ENCODE measurements at places on chromosomes 6 and 20.
A peak's percentile ranks its signal among the peaks of the same experiment; 100 is the strongest.

DNA sequence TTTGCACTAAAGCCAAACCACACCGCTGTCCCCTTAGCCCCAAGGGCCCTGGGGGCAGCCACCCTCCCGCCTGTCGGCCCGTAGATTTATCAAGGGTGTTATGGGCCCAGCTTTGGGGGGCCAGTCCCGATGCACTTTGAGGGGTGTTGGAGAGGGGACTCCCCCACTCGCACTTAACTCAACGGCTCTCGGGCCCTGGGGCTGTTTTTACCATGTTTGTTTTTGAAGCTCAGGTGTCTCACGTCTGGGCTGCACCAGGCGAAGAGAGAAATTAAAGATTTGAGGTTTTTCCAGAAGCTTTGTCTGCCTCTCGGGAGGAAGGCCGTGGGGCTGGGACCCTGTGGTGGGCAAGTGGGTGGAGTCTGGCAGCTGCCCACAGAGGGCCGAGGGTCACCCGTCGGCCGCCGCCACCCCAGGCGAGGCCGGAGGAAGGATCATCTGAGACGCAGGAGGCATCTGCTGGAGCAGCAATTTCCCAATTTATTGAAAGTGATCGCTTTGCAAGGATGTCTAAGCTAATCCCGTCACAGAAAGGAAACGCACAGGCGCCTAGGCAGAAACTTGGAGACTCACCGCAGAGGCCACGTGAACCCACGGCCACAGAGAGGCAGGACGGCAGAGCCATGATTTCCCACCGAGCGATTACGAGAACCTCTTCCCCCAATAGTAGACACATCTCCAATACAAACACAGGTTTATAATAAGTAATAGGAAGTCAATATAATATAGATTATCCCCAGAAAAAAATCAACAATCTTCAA, 3.8 kb downstream of the SLC2A4RG start:
- DNase-seq: peak; percentile 72

- no peak for DNase-seq
These were observed 11.9 kb downstream of the NQO2 start for GRCh38 chr6:3011592-3011991.

DNA sequence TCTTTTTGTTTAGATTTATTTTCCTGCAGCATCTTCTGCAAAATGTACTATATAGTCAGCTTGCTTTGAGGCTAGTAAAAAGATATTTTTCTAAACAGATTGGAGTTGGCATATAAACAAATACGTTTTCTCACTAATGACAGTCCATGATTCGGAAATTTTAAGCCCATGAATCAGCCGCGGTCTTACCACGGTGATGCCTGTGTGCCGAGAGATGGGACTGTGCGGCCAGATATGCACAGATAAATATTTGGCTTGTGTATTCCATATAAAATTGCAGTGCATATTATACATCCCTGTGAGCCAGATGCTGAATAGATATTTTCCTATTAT, 3.2 kb downstream of the FOXC1 start:
- DNase-seq: no peak

GRCh38 chr6:31838968-31839367, 11.4 kb downstream of the HSPA1B start:
- no peak for DNase-seq

DNA sequence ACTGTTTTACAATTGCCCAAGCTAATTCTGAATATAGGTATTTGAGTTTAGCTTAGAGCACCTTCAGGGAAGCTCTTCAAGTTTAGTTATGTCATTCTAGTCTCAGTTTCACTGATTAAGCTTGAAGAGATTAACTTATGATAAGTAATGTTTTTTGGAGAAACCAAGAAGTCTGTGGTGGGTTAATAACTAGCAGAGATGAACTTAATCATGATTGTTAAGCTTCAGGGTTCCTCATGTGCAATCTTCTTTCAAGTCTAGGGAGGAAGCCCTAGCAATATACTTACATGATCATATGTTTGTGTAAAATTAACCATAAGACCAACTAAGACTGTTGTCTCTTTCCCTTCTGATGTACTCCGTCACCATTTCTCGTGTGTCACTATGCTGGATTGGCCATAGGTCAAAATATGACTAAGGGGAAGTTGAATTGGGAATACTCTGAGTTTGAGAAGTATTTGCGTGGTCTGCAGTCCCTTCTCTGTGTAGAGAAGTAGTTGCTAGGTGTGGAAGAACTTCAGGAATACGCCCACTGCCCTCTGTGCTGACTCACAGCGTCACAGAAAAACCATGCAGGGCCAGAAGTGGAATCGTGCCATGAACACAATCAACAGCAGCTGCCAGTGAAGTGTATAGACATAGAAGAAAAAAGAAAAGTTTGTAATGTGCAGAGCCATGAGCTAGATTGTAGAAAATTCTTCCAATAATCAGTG, 88.3 kb downstream of the SH3BGRL2 start:
- no peak for DNase-seq

DNA sequence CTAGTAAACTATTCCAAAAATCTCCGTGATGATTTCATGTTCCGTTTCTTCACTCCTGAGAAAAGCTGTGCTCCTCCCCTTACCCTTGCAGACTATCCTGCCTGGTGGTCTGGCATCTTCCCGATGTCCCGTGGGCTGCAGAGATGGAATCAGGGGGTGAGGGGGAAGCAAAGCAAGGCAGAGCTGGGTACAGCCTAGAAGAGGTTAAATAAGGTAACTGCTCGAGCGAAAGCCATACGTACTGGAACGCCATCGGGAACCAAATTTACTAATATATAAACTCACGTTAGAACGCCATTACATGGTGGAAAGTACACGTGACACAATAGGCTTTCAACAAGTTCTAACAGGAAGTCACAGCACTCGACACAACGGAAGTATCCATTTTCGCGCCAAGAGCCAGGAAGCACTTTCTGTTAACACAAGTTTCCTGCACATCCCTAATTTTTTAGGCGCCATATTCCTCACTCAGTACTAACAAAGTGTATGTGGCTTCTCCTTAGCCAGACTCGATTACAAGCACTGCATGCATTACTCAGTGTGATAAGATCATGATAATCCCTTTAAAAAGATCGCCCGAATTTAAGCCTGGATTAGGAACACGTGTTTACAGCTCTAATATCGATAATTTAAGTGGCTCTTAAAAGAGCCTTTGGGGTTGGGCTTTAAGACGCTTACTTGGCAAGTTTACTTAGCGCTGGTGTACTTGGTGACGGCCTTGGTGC, 101.6 kb upstream of the PRSS16 start:
- no peak for DNase-seq

DNA sequence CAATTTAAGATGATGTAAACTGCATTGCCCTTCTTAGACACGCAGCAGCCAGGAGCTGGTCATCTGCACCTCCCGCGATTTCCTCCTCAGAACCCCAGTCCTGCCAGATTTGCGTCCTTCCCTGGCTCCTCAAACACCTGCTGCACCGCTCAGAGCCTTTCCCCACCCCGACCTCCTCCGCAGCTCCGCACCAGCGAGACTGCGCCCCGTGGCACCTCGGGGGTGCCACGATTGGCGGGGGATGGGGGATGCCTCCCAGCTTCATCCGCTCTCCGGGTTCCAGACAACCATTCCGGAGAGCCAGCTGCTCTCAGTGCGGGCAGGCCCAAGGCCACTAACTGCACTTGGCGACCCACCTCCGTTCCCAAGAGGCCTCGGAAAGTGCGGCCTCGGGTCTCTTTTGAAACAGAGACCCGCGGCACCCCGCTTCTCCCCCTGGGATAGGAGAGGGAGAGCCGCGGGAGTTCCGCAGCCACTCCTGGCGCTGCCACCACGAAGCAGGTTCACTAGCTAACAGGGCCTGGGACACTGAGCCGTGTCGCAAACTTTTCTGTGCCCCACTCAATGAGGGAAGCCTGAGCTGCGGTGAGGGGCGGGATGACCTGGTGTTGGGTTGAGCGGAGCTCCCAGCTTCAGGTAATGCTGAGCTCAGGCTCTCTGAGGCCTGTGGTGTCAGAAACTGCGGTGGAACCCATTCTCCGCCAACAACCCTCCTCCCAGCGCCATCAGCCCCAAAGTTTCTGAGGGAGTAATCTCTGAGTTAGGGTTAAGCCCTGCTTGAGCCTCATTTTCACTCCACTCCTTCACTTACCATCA, 7.3 kb upstream of the TFAP2A start:
- DNase-seq: no peak

GRCh38 chr6:108403236-108403635, 108.4 kb downstream of the AFG1L start:
- DNase-seq: no peak

DNA sequence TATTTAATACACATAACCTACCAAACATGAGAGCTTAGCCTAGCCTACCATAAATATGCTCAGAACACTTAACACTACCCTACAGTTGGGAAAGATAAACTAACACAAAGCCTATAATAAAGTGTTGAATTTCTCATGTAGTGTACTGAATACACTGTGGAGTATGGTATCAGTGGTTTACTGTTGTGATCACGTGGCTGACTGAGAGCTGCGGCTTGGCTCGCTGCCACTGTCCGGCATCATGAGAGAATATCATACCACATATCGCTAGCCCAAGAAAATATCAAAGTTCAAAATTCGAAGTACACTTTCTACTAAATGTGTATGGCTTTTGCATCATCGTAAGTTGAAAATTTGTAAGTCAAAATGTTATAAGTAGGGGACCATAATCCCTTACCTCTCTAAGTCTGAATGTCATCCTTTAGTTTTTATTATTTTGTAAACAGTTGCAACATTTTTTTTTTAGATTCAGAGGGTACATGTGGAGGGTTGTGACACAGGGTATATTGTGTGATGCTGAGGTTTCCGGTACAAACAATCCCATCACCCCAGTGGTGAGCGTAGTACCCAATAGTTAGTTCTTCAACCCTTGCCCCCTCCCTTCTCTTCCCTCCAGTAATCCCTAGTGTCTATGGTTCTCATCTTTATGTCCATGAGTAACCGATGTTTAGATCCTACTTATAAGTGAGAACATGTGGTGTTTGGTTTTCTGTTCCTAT, 14.6 kb upstream of the TAAR1 start:
- DNase-seq: no peak

GRCh38 chr6:167420858-167421766, 96.2 kb downstream of the TTLL2 start:
- DNase-seq: no peak

GRCh38 chr20:20946122-20946759, 159.9 kb downstream of the LINC00237 start:
- DNase-seq: no peak

- DNase-seq: no peak
These were observed 53.4 kb downstream of the MRPL14 start for GRCh38 chr6:44073612-44074438.

DNA sequence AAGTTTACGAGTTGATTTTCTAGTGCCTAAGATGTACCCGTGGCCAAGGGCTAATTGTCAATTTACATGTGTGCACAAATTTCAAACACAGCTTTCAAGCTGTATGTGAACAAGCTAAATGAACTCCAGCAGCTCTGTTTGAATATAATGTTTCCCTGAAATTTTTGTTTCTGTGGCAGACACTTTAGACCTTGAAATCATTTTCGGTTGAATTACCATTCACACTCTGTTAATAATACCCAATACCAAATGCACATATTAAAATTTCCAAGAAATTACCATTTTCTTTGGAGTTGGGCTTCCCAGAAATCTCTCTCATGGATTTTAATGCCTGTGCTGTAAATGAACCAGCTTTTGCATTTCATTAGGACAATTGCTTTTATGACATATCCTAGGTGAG, 506.1 kb upstream of the ID4 start:
- DNase-seq: no peak

DNA sequence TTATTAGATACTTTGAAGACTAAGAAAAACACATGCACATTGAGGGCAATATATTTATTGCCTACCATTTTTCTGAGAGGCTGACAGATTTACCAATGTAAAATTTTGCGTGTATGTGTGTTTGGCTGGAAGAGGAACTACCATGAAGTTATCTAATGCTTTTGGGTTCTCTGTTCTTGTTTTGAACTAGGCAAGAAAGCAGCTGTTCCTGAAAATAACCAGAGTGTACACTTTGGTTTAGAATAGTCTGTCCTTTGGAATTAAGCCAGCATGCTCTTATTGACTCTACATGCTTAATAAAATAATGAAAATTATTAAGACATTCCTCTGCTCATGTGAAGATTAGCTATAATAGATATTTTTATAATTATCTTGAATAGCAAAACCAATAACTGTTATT, 129.2 kb downstream of the MYB start:
- DNase-seq: no peak

DNA sequence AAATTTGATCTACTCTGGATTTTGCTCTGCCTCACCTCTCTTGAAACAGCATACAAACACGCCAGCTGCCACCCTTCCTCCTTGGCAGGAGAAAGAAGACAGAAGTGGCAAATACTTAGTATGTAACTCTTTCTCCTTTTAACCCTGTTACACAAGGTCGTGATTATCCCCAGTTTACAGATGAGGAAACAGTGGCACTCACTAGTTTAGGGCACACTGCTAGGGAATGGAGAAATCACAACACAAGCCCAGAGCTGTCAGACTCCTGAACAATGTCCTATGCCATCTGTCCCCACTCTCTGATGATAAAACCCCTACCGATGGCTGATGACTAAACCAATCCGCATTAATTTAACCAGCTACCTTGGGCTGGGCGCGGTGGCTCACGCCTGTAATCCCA, 79.7 kb downstream of the FGD2 start:
- no peak for DNase-seq

DNA sequence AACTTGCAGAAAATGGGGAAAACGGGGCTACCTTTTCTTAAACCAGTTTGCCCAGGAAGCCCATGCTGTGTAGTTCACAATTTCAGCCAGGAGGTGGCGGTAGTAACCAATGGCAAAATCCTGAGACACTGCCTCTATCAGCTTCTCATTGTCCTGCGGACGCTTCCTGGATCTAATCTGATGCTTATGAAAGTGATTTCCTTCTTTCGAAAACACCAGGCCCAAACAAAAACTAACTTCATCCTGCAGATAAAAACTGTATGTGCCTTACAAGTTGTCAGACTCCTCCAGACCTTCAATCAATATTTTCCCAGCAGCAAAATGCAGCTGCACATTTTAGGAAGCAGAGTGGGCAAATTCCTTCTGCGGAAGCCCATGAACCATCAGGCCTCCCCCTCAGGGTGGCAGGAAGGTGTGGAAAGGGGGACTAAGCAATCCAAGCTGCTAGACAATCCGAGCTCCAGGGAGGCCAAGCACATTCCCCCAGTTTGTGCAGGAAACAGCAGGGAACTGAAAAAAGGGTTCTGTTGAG, 88.5 kb downstream of the LY86 start:
- DNase-seq: no peak

GRCh38 chr20:37395410-37395797, 49.5 kb downstream of the SRC start:
- DNase-seq: peak; percentile 56

- no peak for DNase-seq
These were observed 10.3 kb downstream of the FOXQ1 start for GRCh38 chr6:1322156-1322555.

- DNase-seq: no peak
These were observed 40.1 kb upstream of the EEF1A1 start for GRCh38 chr6:73560853-73561407.
